Epithelial cell of proximal tubule (primary cell): ENCODE measurements at places on chromosomes 6 and 20.

DNA sequence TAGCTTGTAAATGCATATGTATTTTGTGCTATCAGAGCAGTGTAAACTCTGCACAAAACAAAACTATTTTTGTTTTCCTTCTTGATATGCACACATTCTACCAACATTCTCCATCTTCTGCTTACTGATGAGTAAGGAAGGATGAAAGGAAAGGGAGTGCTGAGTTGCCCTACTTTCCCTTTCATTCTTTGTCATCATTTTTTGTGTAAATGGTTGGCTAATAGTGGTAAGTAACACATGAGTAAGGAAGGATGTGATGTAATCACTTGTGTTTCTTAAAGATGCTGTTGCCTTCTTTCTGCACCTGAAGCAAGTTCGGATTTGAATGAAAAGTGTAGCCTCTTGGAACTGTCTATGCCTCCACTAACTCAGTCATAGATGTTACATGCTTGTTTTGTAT, 4.6 kb upstream of the REV3L start:
- no peak for DNase-seq

GRCh38 chr6:163780994-163781393, 366.5 kb downstream of the QKI start:
- no peak for DNase-seq

DNA sequence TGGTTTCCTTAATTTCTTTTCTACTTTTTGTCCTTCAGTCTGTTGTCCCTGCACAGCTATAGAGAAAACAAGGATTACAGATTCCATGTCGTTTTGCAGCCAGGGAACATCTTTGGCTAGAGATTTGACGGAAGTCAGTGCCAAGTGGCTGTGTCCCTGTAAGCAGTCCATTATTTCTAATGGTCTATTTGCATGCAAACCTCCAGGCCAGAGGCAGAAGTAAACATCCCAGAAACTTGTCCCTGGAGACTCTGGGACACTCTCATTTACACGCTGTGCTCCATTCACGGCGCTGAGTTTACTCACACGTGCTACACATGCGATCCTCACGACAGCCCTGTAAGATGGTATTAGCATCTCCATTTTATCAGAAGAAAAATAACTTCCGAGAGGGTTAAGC, 355.5 kb downstream of the PRKN start:
- DNase-seq, result no peak

- DNase-seq, result no peak
Measured at GRCh38 chr6:167096991-167097390, 25.9 kb upstream of the CCR6 start.

DNA sequence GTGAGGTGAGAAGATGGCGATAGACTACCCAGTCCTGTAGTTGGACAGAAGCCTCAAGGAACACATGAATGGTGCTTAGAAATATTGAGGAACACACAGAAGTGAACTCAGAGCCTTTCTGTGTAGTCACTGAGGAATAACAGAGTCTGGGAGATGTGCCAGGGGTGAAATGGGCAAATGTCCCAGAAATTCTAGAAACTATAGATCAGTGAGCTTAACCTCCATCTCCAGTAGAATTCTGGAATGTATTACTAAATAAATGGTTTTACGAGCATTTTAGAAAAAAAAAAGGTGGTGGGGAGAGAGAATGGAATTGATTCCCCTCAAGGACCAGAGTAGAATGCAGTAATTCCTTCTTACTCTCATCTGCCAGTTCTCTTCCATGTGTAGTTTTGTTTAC, 380.0 kb downstream of the LMBRD1 start:
- no peak for DNase-seq

DNA sequence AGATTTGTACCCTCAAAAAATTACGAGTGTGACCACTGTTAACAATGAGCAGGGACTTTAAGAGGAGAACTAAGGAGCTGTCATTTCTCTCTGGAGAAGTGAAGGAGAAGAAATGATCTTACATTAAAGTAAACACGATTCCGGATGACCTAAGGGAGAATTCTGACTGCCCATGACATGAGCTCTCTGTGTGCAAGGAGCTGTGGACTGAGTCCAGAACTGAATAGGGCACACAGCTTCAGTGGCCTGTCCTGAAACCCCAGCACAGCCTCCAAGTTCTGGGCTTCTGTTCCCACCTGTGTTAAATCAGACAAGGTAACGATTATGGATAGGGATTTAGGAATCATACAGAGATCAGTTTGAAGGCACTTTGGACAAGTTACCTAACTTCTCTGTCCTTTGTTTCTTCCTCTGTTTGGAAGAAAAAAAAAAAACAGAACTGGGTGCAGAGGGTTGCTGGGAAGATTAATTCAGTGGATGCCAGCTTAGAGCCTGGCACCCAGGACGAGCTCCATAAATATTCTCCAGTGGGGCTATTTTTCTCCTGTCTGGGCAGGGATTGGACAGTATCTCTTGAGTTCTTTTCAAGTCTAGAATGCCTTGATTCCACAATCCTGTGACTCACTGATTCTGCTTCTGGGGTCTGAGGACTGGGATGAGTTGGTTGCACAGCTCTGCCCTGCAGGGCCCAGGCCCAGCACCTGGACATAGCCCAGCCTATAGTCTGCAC, 65.7 kb downstream of the MRPL14 start:
- DNase-seq, result no peak

DNA sequence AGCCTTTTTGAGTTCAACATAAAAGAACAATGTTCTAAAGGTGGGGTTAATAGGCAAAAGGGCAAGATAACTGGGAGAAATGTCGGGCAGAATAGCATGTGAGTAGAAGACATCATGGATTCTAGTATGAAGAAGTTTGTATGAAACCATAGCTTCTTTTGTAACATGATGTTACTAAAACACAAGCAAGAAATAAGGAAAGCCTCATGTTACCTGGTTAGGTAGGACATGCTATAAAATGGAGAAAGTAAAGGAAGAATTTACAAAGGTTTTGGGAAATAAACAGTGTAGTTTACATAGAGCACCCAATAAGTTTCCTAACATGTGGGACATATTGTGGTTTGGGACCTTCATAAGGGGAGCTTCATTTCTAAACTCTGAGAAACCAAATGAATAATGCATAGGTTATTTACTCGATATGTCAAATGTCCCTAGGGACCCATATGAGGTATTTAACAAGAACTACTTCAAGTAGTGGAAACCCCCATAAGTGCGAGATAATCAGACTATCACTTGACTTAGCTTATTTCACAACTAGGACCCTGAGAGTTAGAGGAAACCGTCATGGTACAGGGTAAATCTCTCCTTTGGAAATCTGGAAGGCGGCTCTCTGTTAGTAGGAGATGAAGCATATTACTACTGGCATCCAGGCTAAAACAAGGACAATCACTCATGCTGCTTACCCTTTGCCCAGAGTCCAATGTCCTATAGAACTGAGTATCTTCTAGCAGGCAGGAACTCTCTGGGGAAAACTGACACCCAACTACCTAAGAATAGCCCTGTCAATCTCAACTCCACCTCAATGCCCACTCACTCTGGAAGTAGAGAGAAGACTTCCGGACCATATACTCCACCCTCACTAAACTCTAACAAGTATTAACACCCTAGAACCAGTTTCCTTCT, 57.5 kb downstream of the ILRUN start:
- no peak for DNase-seq
